ENCODE measurements at places on chromosomes 12 and 14. TPM values are rescaled to one million over a fixed set of nuclear protein-coding genes. Genes with fewer than 3 reads are reported as not detected.

RNU4-1 gene
- total RNA-seq = under 0.01 TPM

TDP1 gene
- 9.2 TPM for total RNA-seq

PRKD1 gene
- 29.9 TPM for total RNA-seq

DEGS2 gene
- 0.09 TPM for total RNA-seq

TRHDE gene
- 1.4 TPM for total RNA-seq

OVCH1 gene
- total RNA-seq = 0.17 TPM

TEX52 gene
- not detected for total RNA-seq

PSMA6 gene
- 115 TPM for total RNA-seq

SPTB gene
- under 0.01 TPM for total RNA-seq

STXBP6 gene
- 11.2 TPM for total RNA-seq

AKAP3 gene
- total RNA-seq = 0.58 TPM

WNT1 gene
- total RNA-seq = not detected

TNS2 gene
- 95.6 TPM for total RNA-seq

GYS2 gene
- total RNA-seq = not detected

DIO3 gene
- not detected for total RNA-seq

TMEM30B gene
- total RNA-seq = 0.12 TPM

LBHD2 gene
- 0.26 TPM for total RNA-seq

FSCB gene
- not detected for total RNA-seq

KCNH3 gene
- total RNA-seq = not detected

CLEC2A gene
- total RNA-seq = not detected

METTL3 gene
- total RNA-seq = 24.5 TPM

ANKRD33 gene
- not detected for total RNA-seq

SERPINA3 gene
- total RNA-seq = 80.7 TPM

PLA2G1B gene
- not detected for total RNA-seq

KRT6C gene
- total RNA-seq = not detected

RIPK3 gene
- 0.35 TPM for total RNA-seq

IRAK3 gene
- total RNA-seq = 11.7 TPM

HOXC9 gene
- total RNA-seq = 1.3 TPM

SAMD15 gene
- total RNA-seq = 1.3 TPM

KRT83 gene
- not detected for total RNA-seq

RFX4 gene
- total RNA-seq = not detected

ZC3H10 gene
- 2.2 TPM for total RNA-seq

GNB3 gene
- total RNA-seq = 0.35 TPM

ZDHHC22 gene
- total RNA-seq = not detected

CNTN1 gene
- total RNA-seq = not detected

CLEC14A gene
- 2.6 TPM for total RNA-seq

OASL gene
- total RNA-seq = 0.34 TPM

ZBTB42 gene
- 3.9 TPM for total RNA-seq

RGS6 gene
- total RNA-seq = not detected

RPL10L gene
- not detected for total RNA-seq

CMTM5 gene
- total RNA-seq = not detected

NAP1L1 gene
- 372 TPM for total RNA-seq

SPIC gene
- not detected for total RNA-seq

LMNTD1 gene
- not detected for total RNA-seq

SLC6A13 gene
- not detected for total RNA-seq

MSRB3 gene
- 28.3 TPM for total RNA-seq

SOAT2 gene
- 0.12 TPM for total RNA-seq

KRT79 gene
- total RNA-seq = not detected

NOC4L gene
- total RNA-seq = 9.0 TPM

SERPINA12 gene
- total RNA-seq = not detected

KRT86 gene
- total RNA-seq = not detected

RAD9B gene
- total RNA-seq = not detected

MYH6 gene
- total RNA-seq = not detected

AQP5 gene
- 5.4 TPM for total RNA-seq

EIF2S3B gene
- 0.35 TPM for total RNA-seq

ZNF140 gene
- total RNA-seq = 17.2 TPM

All from pericardium fibroblast (primary cell).